ENCODE measurements at places on chromosomes 7 and 10.

DNA sequence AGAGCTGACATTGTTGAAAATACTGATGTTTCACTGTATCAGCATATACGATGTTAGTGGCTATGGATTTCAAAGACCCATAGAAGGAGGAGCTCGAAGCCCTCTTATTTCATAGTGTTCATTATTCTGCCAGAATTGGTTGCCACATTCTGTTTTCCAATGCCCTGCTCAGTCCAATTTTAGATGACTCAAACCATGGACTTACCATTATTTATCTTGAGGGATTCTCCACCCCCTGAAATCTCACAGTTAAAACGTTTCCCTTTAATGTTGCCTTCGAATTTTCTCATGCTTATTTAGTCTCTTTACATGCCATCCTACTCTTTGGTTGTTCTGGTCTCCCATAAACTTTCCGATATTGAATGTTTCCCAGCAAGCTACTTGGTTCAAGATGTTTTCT is 264.5 kb downstream of the HDAC9 start:
- no peak for DNase-seq

- no peak for DNase-seq
Measured at GRCh38 chr7:28133872-28134271, 46.7 kb downstream of the JAZF1 start.

DNA sequence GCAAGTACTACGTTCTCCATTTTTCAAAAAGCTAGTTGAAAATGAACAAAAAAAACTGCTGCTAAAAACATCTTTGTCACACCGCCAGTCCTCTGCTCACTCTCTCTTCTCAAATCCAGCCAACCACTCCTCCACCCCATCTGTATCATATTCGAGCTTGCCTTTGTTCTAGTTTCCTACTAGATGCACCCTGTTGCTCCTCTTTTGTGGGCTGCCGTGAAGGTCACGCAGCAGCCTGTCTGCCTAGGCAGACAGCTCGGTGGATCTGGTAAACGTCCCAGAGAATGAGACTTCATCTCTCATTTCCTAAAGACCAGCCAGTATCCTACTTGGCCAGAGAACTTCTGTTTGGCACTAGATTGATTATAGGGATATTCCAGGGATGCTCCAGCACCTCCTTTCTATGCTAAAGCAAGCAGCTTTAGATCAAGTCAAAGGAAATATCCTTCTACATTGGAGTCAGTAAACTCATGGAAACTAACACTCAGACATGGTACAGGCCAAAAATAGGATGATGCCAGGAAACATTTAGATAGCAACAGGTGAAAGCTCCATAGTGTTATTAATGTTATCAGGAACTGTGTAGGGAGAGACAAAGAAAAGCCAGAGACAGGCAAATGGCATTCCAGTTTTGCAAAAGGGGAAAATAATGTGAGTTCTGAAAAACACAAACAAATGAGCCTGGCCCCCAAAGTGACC is 8.7 kb upstream of the PLXNA4 start:
- no peak for DNase-seq

DNA sequence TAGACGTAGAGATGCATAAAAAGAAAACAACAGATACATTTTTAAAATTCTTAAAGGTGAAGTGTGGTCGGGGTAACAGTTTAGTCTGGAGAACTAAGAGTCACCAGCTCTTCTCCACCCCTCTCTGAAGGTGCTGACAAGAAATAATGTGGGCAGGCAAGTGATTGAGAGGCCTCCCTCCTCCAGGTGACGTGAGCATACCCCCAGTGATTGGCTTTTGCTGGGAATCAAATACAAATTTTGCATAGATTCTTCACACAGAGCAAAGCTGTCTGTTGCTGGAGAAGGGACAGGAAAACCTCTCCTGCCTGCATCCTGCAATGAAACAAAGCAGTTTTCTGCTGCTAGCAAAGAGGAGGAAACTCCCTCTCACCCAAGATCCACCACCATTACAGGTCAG is 115.0 kb downstream of the DGKB start:
- DNase-seq = no peak

DNA sequence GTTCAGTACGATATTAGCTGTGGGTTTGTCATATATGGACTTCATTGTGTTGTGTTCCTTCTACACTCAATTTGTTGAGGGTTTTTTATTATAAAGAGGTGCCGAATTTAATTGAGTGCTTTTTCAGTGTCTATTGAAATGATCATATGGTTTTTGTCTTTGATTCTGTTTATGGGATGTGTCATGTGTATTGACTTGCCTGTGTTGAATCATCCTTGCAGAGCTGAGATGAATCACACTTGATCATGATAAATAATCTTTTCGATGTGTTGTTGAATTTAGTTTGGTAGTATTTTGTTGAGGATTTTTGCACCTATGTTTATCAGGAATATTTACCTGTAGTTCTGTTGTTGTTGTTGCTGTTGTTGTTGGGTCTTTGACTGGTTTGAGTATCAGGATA is 39.8 kb downstream of the ATOH7 start:
- DNase-seq = no peak

GRCh38 chr10:43134126-43134905 is 3.9 kb upstream of the CSGALNACT2 start:
- no peak for DNase-seq

GRCh38 chr7:77651575-77652162 is 44.6 kb upstream of the RSBN1L start:
- peak; percentile 64 for DNase-seq

GRCh38 chr7:149880638-149881311 is 7.0 kb downstream of the ATP6V0E2 start:
- DNase-seq = no peak

- DNase-seq = no peak
Measured at GRCh38 chr7:91287371-91288084, 23.3 kb downstream of the FZD1 start.

DNA sequence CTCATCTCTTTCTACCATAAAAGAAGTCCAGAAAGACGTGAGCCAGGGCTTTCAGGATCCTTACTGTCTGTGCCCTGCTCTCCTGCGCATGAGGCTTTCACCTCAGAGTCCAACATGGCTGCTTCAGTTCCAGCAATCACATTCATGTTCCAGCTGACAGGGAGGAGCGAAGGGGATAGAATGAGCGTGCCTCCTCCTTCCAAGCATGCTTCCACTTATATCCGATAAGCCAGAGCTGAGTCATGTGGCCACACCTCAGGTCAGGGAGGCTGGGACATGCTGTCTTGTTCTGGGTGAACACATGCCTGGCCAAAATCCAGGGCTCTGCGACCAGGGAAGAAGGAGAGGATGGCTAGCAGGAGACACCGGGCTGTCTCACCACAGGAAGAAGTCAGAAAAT is 248.2 kb downstream of the SKAP2 start:
- no peak for DNase-seq

DNA sequence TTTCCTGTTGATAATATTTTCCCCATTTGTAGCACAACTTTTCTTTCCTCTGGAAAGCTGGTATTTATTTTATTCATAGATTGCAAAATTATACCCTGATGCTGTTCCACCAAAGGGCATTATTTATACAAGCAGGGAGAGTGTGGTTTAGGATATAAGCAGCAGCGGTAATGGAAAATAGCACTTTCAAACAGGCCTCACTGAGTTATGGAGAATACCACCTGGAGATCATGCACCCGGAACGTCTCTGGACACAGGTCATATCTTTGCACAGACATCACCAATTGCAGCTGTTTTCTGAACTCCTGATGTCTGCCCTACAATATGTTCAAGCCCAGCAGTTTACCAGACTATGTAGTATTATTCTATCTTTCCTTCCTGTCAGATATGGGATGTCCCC is 2.0 kb upstream of the CALD1 start:
- DNase-seq = no peak

DNA sequence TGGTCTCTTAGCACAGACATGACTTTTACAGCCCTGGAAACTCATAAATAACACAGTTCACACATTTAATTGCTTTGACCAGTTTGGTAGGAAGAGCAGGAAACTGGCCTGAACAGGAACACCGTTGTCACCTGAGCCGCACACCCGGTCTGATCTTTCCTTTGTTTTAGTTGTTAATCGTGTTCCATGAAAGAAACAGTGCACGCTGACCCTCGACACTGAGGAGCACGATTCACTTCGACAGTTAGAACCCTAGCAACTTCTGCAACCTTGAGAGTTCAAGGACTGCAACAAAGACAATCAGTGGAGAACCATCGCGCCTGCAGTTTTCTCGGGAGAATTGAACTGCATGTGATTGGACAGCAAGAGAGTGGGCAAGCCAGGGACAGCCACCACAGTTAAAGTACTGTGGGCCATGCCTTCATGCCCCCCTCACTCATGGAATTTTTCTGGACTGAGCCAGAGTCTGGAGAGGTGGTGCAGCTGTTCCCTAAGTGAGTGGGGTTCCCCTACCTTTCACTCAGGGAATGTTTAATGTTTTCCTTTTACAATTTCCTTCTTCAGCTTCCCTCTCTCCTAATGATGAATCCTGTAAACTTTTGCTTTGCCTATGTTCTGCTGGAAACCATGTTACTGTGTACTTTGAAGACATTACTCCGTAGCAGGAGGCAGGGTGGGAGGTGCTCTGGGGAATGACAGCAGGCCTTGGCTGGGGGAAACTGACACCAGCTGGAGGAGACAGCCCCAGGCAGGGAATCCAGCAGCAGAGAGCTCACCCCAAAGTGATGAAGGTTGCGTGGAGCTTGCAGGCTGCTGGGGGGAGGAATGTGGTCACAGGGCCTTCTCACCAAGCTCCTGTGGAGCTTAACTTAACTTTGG is 198.7 kb downstream of the ZNF438 start:
- no peak for DNase-seq

DNA sequence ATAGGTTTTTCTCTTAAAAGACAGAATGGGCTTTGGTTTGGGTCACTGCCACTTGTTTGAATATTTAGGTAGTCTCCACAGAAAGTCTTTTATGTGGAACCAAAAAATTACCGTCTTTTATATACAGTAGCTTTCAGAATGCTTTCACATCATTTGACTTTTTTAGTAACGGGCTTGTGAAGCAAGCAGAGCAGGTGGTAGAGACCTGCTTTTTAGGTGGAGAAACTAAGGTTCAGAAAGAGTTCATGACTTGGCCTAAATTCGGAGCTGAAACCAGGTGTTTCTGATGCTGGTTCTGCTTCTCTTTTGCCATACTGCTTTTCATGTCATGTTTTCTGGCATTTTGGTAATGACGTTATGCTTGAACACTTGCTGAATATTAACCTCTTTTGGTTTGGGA is 36.3 kb downstream of the GARS1 start:
- DNase-seq = no peak

GRCh38 chr10:7409045-7409731 is 1.6 kb downstream of the SFMBT2 start:
- peak; percentile 64 for DNase-seq

DNA sequence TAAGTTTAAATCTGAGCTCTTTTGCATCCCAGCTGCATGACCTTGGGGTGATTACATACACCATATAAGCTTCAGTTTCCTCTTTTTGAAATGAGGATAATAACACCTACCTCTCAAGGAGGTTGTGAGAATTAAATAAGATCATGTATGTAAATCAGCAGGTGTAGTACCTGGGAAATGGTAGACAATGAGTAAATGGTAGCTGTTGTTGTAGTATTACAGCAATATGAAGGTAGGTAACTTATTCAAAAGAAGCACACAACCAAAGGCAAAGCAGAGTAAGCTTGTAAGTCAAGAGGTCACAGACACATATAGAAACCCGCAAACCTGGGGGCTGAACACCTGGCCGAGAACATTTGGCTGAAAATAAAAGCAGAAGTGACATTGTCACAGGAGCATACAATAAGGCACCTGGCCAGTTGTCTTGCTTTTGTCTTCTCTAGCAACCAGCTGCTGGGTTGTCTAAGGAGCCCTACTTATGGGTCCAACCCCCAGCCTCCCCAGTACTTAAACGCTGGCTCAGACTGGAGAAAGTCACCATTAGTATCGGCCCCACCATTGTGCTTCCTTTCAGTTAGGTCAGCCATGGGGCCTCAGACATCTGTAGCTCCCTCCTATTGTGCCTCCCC is 203.6 kb upstream of the MKLN1 start:
- DNase-seq = no peak

DNA sequence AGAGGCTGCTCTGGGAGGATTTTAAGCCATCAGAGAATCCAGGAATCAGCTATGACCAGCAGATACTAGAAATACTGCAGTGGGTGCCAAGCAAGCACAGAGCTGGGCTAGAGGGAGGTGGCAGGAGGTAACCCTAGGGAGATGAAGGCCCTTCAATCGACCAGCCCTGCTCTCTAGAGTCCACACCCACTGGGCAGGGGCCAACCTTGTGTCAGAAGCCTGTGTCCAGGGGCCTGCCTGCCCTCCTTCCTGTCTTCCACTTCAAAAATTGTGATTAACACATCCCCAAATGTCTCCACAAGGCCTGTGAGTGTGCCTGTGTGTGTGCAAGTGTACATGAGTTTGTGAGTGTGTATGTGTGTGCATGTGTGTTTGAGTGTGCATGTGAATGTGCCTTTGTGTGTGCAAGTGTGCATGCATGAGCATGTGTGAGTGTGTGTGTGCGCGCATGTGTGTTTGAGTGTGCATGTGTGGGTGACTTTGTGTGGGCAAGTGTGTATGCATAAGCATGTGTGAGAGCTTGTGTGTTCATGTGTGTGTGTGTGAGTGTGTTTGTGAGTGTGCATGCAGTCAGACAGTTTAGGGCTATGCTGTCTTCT is 367.7 kb downstream of the SFMBT2 start:
- DNase-seq = no peak

- DNase-seq = no peak
Measured at GRCh38 chr10:78907551-78908211, 161.1 kb upstream of the ZMIZ1 start.

DNA sequence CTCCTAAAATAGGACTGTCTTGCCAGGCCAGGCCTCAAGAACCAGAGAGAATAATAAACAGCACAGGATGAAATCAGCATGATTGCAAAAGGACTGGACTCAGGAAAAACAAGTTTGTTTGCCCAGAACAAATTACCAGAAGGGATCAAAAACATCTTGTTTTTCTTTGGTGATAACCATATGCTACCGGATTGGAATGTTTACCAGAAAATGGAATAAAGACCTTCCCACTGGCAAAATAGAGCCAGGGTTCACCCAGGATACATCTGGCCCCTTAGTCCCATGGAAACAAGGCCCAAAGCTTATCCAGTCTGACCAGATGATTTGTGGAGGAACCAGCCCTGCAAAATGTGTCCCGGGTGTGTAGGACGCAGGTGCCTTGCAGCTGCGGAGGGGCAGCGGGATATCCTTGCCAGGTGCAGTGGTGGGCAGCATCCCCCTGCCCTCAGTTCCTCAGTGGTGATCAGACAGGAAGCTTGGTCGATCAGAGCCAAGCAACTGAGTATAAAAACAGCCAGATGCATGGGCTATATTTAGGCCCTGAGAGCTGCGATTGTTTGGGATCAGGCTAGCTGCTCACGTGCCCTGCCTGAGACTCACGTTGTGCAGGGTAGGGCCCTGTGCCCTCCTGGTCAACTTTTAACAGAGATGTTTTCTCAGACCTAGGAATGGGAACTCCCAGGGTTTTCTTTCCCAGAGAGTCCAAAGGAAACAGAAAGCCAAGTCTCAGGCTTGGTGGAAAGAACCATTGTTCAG is 4.6 kb upstream of the ZNF22 start:
- DNase-seq = peak; percentile 45

DNA sequence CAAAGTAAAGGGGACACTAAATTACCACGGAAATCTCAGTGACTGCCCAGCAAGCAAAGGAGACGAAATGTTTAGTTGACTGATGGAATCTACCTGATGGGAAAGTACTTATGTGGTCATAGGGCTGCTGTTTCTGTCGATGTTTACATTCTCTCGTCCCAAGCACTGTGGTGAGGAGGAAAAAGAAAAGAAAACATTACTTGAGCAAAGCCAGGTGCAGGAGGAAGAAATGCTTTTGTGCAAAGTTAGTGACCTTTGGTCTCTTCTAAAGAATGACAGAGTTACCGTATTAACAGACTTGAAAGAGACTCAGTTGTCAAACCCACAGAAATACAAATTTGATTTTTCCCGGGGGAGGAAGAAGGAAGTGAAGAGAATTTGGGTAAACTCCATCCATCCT is 43.3 kb upstream of the FMC1 start:
- no peak for DNase-seq

All from KBM-7 (cell line).